ENCODE measurements at places on chromosomes 5 and 9.

- DNase-seq, result no peak
These were observed 168.5 kb upstream of the PIK3R1 start for GRCh38 chr5:68047035-68047434.

DNA sequence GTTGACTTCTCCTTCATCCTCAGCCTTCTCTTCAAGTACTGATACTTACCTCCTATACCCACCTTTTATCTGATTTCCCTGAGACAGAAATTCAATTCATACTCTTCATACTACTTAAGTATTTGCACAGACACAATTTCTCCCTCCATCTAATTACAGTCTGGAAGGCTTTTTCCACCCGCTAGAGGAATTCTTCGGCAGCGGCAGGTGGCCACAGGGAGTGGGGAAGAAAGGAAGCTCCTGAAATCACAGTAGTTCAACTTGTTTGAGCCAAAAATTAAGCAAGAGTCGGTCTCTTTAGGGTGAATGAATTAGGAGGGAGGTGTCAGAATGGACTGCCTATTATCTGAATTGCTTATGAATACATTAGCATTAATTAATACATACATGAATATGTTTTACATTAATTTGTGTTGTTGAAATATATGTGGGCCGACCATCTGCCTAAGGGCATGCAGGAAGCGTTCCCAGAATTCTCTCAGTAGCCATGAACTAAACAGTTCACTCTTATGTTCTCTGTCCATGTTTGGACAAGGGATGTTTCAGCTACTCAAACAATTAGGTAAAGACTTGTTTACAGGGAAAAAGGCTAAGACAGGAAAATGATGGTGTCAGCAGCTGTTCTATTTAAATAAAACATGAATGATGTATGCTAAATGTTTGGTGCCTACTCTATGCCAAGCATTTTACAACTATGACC lies 101.4 kb upstream of the SMARCA2 start:
- no peak for DNase-seq

DNA sequence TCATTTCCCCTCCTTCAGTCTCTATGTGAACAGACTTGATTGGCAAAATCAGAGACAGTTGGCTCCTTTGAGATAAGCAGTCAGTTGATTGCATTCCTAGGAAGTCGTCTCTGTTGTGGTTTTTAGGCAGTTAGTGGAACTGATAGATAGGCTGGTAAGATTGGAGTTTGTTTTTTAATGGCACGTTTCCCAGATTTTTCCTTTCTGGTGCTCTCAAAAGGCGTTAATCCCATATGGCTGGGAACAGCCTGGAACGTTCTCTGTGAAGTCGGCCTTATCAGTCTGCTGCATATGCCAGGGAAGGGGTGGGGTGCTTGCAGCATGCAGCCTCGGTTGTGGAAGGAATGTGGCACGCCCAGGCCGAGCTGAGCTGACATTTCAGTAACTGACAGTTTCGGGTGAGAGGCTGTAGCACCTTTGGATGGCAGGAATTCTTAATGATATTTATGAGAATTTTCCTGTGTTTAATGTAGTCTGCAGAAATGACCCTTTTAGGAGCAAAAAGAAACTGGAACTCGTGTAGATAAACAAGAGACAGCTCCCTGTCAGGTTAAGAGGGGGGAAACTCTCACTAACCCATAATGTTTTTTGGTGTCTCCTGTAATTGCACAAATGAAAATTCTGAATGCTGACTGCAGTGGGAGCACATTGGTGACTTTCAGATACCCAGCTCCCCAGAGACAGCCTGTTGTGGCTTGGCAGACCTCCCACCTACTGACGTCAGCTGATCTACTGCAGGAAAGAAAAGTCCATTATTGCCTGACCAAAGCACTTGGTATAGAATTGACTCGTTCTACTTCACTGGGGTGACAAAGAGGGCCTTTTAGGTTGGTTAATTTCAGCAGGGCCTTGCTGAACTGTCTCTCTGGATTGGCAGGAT lies 6.3 kb downstream of the SPTAN1 start:
- no peak for DNase-seq

DNA sequence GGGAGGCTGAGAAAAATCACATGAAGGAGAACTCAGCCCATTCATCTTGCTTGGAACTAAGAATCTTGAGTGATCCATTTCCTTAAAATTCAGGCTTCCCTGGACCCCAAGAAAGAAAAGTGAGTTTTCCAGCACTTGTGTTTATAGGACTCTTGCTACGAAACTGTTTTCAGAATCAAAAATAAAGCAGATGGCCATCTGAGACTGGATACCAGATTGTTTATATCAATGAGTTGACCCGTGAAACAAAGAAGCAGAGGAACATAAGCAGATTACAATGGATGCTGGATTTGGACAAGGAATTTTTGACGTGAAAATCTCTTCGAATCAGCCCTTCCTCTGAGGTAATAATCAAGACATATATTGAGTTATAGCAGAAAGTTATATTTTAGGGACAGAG lies 223.2 kb downstream of the SYK start:
- no peak for DNase-seq

DNA sequence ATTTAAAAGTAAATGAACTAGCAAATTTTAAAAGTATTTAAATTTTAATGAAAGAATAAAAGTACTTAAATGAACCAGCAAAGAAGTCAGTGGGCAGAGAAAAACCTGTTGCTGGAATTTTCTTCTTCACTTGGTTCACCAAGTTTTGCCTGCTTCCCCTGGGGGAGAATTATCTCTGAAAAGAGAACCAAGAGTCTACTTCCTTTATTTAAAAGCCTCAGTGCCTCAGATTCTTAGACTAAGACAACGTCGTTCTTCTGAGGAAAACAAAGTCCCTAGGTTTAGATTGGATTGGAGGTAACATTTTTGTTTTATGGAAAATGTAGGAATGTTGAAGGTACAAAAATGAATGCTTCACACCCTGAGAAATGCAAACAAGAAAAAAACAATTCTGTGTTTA lies 7.4 kb upstream of the KLF4 start:
- DNase-seq, result no peak

GRCh38 chr5:112978836-112979235 lies 2.2 kb downstream of the DCP2 start:
- DNase-seq, result no peak

DNA sequence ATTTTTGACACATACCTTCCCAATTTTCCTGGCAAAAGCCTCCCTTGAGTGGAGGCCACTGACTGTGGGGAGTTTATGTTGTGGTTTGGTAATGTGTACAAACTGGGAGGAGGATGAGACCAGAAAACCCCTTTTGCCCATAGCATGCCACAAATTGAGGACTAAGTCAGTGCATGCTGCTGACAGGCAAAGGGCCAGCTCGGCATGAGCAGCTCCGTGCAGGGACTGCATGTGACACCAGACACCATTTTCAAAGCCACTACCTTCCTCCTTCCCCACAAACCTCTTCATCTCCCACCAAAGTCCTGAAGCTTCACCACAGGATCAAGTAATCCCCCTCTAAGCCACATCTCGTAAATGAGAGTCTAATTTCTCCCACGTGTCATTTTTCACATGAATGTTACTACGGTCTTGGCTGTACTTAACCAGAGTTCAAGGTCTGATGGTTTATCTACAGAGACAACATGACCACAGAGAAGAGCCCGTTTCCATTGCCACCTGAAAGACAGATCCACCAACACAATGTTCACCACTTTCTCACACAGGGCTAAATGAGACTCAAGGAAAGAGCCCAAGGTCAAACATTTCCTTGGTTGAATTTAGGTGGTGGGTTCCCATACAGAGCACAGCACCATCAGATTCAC lies 106.5 kb downstream of the NFIB start:
- DNase-seq, result no peak

DNA sequence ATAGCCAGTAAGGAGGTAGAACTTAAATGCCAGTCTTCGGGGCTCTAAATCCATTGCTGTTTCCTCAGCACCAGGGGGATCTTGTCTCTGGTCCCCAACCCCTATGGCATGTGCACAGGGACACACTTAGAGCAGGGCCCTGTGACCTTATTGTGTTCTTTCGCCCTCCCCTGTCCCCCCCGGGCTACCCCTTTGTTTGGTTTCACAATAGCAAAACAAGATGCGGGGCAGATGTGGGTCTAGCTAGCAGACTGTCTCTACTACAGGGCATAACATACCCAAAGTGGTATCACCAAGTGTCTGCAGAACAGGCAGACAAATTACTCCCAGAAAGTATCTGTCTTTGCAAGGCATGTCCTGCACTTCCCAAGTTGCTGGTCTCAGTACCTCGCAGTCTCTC lies 2.1 kb downstream of the FBLL1 start:
- DNase-seq, result no peak

DNA sequence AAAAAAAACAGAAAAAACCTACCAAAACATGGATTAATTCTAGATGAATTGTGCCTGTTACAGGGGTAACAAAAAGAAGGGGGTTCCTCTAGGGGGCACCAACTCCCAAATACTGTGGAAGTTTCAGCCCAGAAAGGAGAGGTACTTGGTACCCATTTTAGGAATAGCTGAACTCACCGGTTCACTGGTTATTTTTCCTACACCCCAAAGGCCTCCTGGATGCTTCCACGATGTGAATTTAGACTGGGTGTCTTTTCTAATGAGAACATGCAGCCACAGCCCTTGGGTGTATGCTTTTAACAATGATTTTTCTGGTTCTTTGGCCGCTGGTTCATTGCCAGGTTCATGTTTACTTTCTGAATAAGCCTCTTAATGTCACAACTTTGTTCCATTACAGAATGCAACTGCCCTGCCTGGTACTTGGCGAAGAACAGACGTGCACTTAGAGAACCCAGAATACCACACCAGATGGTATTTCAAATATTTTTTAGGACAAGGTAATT lies 46.7 kb downstream of the GARNL3 start:
- peak; percentile 14 for DNase-seq

GRCh38 chr9:7665874-7666273 lies 133.7 kb downstream of the DMAC1 start:
- no peak for DNase-seq

GRCh38 chr5:171651102-171651501 lies 134.5 kb upstream of the SMIM23 start:
- no peak for DNase-seq

DNA sequence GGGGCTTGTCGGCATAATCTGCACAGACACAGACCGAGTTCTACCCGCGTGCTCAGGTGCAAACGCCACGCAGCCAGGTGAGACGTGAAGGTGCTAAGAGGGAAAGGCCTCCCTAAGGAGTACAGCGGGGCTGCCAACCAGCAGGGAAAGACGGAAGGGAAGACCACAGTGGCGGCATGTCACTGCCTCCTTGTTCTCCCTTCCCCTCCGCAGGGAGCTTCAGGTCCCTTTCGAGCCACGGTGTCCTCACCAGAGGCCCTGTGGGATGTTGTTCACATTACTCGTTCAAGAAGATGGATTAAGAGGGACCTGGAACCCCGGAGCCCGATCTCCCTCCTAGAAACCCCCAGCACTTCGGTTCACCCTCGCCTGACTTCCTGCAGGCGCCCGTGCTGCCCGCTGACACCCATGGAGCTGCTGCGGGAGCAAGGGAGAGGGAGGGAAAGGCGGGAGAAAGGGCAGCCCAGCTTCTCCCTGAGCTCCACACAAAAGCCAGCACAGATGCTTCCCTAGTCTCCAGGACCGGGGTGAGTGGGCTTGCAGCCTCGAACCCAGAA lies 686 bp downstream of the BRD9 start:
- DNase-seq, result no peak

DNA sequence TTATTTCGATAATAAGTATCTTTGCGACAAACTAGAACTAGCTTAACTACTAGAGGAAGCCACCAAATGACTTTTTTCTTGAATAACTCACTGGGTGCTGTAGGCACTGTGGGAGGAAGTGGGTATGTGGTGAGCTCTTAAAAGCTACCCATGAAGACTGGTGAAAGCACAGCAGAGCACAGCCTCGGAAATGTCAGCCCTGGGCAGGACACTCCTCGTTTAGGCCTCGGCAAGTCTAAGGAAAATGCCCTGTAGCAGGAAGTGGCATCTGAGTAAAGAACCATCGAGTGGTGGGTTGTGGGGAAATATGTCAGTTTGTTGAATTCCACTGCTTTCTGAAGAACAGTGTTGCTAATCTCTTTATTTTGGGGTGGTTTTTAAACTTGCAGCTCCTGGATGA lies 44.0 kb upstream of the NCS1 start:
- DNase-seq, result peak; percentile 72

GRCh38 chr9:38136386-38136785 lies 67.4 kb upstream of the SHB start:
- DNase-seq, result no peak

DNA sequence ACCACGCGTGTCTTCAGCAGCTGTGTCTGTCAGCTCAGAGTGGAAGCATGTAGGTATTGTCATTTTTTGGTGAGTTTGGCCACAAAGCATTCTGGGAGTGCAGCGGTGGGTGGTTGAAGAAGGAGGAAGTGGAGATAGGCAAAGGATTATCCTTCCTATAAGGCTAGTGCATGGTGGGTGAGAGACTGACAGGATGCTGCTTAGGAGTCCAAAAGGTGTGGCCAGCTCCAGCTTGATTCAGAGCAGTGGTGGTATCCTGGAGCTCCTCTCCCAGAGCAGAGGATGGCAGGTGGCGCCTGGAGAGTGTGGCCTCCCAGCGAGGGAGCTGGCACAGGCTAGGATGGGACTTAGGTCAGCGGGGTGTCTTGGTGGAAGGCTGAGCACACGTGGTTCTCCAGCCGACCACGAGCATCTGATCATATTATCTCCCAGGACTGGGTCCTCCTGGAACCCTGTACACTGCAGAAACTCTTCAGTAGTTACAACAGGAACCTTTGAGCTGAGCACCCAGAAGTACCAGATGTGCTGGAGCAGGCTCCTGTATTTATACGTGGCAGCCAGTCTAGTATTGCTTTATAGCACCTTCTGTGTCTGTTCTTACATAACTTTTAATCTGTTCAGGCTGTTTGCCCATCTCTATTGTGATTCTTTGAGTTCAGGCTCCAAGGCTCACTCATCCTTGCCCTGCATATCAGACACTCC lies 29.6 kb downstream of the MAML1 start:
- no peak for DNase-seq

- no peak for DNase-seq
These were observed 457.9 kb downstream of the RAB3C start for GRCh38 chr5:59040804-59041201.

- no peak for DNase-seq
These were observed 127.5 kb downstream of the SUSD1 start for GRCh38 chr9:112047538-112048066.

GRCh38 chr9:3177146-3177761 lies 333.4 kb upstream of the PUM3 start:
- no peak for DNase-seq

- DNase-seq, result no peak
These were observed 517.0 kb downstream of the GADD45G start for GRCh38 chr9:90121762-90122161.

DNA sequence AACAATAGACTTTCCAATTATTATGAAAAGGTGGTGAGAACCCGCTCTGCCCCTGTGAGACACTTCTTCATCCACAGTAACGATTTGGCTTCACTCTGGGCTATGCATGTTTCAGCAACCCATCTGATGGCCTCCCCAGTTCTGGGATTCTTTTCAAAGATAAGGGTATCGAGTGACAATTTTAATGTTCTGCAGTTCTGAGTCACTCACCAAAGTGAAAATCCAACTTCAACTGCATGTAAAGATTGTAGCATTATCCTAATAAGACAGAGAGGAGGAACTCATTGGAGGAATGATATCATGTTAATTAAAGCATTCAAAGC lies 1078.3 kb upstream of the SEMA6A start:
- DNase-seq, result no peak

All from activated CD4-positive, alpha-beta T cell treated with anti-CD3 and anti-CD28 coated beads, Interleukin-2, amount 50 U/mL, for 4 hours (primary cell).